ENCODE measurements at places on chromosomes 2 and 18. TPM values are rescaled to one million over a fixed set of nuclear protein-coding genes. Genes with fewer than 3 reads are reported as not detected.

DNA sequence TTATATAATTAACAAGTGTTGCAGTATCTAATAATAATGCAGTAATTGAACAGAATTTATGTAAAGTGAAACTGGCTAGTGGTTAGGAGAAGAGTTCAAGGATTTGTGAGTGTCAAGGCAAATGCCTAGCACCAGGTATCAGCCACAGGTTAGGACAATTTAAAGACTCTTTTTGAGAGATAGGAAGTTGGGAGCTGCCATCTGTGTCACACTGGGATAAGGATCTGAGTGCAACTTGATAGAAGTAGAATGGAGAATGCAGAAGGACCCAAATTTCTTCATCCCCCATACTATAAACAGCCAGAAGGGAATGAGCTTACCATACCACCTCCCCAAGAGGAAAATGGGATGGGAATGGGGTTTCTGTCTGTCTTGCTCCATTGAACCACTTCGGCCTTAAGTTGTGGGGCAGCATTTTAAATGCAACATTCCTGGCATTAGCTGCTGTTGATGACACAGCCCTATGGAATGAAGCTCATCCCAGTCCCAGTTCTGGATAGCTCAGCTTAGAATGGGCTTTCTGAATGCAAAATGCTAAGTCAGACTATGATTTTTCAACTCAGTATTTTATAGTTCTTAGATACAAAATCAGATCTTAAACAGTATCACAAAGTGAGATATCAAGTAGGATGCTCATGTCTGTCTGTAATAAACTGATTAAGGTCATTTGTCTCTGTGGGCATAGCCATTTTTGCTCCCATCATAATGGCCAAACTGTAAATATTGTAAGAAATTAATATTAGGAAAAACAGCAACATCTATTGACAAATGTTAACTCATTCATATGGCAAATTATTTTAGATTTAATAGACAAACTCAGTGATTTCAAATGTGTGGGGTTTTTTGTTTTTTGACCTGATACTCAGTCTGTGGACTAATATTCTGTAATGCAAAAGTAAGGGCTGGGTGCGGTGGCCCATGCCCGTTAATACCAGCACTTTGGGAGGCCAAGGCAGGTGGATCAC, 44.0 kb downstream of the GPR155 start:
- no peaks in the 10 kb centered on the region for H3K4me1 ChIP-seq
- H3K36me3 ChIP-seq = peaks cover 58% of the 10 kb centered on the region
- no peak for DNase-seq
- H3K27ac ChIP-seq = no peak overlapping the region
- H3K4me3 ChIP-seq = no peak overlapping the region
- no peaks in the 10 kb centered on the region for H3K27me3 ChIP-seq

DNA sequence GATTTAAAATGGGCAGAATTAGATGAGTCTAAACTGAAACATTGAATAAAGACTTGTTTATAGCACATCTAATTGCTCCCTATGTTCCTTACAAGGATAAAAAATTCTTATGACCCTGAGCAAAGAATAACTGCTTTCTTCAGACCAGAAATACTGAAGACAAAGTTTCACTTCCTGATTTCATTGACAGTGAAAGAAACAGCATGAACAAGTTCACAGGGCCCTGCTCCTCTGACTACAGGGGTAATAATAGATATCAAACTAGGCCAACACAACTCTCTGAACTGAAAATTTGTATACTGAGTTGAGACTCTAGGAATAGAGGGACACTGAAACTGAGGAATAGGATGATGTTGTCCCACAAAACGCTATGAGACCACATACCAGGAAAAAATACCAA, 1383.3 kb upstream of the CDH2 start:
- no peak overlapping the region for H3K4me3 ChIP-seq
- no peaks in the 10 kb centered on the region for H3K36me3 ChIP-seq
- no peaks in the 10 kb centered on the region for H3K4me1 ChIP-seq
- no peaks in the 10 kb centered on the region for H3K27me3 ChIP-seq
- H3K27ac ChIP-seq = no peak overlapping the region
- no peak for DNase-seq

GRCh38 chr2:5539282-5540165, 152.7 kb upstream of the SOX11 start:
- H3K4me1 ChIP-seq = no peaks in the 10 kb centered on the region
- H3K27me3 ChIP-seq = no peaks in the 10 kb centered on the region
- no peaks in the 10 kb centered on the region for H3K36me3 ChIP-seq

DNA sequence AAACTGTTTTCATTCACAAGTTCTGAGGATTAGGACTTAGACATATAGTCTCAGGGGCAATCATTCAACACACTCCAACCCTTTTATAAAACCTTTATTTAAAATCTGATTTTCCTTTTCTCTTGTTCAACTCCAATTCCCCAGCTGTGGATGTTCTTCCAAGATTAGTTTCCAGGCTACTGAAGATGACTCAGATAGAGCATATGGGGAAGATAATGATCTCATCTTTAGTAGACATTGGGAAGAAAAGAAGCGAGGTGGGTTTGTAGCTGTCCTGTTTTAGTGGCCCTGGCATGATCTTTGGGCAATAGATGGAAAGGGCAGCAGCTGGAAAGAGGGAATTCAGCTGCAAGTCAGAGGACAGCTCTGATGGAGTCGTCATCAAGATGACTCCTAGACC, 247.7 kb upstream of the CCDC68 start:
- H3K4me3 ChIP-seq = no peak overlapping the region
- DNase-seq = no peak
- no peaks in the 10 kb centered on the region for H3K4me1 ChIP-seq
- no peak overlapping the region for H3K27ac ChIP-seq

DNA sequence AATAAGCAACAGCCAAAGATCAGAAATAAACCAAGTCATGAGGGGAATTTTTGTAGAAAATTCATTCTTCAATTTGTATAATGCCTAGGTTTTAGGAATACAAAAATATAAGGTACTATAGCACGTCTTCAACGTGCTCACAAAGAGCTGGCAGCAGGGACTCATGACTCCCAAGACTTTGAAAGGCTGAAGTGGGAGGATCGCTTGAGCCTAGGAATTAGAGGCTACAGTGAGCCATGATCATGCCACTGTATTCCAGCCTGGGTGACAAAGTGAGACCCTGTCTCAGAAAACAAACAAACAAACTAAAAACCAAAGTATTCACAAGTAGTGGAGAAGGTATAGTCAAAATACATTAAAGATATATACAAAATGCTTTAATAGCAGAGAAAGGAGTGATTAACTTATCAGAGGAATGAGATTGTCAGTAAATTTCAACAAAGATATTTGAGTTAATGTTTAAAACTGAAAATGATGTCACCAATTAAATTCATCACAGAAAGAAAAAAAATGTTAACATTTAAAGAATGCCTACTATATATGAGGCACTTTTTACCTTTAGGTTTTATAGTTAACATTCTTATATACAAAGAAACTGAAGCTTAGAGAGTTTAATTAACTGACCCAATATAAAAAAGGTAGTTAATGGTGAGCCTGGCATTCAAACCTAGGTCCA, 3.2 kb downstream of the WDR33 start:
- H3K4me1 ChIP-seq = peaks cover 20% of the 10 kb centered on the region
- H3K27ac ChIP-seq = no peak overlapping the region
- DNase-seq = no peak
- peaks cover 2% of the 10 kb centered on the region for H3K36me3 ChIP-seq

- peaks cover 33% of the 10 kb centered on the region for H3K4me1 ChIP-seq
- H3K27ac ChIP-seq = no peak overlapping the region
- H3K4me3 ChIP-seq = no peak overlapping the region
- H3K27me3 ChIP-seq = no peaks in the 10 kb centered on the region
- H3K36me3 ChIP-seq = peaks cover 2% of the 10 kb centered on the region
Measured at GRCh38 chr2:160347269-160347863, 146.2 kb downstream of the RBMS1 start.

NR4A2 gene
- 6.7 TPM for total RNA-seq

CCDC85A gene
- total RNA-seq = not detected

GRCh38 chr2:236508466-236508865, 61.2 kb upstream of the ACKR3 start:
- no peak overlapping the region for H3K27ac ChIP-seq
- peaks cover 16% of the 10 kb centered on the region for H3K4me1 ChIP-seq
- peaks cover 29% of the 10 kb centered on the region for H3K27me3 ChIP-seq
